Amniotic epithelial cell (primary cell): ENCODE measurements at places on chromosomes 7 and 10.

DNA sequence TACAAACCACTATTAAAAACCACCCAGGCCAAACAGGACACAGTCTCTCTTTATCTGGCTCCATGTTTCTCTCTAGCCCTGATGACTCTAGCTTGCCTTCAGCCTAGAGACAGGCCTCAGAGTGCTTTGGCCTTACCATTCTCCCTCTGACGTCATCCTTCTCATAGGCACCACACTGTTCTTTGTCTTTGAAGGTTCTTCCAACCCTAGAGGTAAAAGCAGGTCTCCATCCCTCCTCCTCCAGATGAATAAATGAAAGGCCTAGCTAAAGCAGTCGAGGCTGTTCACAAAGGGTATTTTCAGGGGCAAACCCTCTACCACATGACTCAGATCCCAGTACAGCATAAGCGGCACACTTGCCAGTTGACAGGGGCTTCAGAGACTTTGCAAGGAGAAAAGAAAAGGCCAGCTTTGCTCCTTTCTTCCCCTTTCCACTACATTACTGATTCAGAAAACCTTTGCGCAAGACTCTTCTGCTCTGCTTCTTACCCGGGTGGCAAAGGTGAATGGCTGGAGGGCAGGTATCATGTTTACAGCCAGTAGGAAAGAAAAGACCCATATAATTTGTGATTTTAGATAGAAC lies 14.8 kb downstream of the NFE2L3 start:
- no peak for DNase-seq

DNA sequence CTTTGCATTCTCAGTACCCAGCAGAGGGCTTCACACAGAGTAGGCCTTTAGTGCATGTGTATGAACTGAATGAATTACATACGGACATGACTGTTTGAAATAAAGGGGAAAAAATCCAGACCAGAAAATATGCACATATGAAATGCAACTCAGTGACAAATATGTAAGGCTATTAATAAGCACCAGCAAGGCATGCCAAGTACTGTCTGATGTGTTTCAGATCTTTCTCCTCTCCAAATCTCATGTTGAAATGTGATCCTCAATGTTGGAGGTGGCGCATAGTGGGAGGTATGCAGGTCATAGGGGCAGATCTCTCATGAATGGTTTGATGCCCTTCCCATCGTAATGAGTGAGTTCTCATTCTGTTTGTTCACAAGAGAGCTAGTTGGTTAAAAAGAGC lies 87.3 kb upstream of the TOMM7 start:
- no peak for DNase-seq

GRCh38 chr7:143217806-143218205 lies 4.0 kb upstream of the TAS2R40 start:
- DNase-seq, result no peak

DNA sequence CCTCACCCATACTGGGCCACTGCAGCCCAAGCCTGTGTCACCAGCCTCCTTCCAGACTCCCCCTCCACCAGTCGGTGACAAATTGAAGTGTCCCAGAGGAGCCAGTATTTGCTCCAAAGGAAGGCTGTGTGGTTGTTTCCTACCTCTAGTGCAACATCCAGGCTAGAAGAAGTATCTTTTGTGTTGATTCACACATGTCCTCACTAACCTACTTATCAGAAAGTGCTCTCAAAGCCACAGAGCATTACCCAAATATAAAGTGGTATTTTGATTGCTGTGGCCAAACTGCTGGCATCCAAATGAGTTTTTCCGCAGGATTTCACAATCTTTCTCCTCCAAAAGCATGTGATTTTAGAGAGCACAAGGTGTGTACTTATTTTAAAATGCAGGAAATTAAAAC lies 134.8 kb downstream of the CUL2 start:
- DNase-seq, result peak; percentile 54

GRCh38 chr10:121942749-121943416 lies 15.1 kb upstream of the ATE1 start:
- DNase-seq, result peak; percentile 76

GRCh38 chr7:151047976-151048815 lies at the start of gene ASIC3:
Gene ASIC3 (plus strand): TSS chr7:151048531. CDS start chr7:151048886, 355 bp downstream.
- DNase-seq, result no peak

DNA sequence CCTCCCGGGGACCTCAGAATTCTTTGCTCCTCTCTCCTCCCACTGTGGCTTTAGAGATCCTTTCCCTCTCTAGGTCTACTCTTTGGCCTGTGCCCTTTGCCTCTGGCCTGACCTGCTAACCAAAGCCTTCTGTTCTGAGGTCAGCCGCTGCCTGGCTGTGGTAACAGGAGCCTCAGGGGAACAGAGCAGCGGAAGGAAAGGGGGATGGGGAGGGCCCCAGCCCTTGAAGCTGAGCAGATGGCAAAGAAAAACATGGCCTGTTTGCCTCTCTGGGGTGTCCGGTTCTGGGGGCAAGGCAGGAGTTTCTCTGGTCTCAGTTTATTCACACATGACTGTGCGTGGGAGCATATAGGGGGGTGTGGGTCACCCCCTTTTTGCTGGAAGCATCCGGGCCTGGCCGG lies 28.2 kb downstream of the COL26A1 start:
- DNase-seq, result no peak

DNA sequence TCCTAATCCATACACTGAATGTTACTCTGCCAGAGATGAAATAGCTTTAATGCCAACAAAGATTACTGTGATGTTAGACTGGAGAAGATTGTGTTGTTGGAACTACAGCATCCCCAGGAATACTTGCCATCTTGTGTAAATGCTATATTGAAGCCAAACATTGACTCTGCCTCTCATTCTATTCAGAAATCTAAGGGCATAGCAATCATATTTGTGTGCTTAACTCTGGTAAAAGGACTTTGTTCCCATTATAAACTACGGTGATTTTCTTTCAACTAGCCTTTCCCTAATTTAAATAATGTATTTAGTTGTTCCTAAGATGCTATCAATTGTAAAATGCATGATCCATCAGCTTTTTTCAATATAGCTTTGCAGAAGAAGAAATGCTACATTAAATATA lies 498.4 kb upstream of the LRRN3 start:
- DNase-seq, result no peak

- no peak for DNase-seq
Observed at GRCh38 chr7:20534543-20534942, 80.9 kb upstream of the ABCB5 start.

GRCh38 chr7:80088705-80089104 lies 45.9 kb upstream of the GNAI1 start:
- peak; percentile 79 for DNase-seq

GRCh38 chr7:45687721-45688120 lies 113.6 kb downstream of the ADCY1 start:
- DNase-seq, result no peak

DNA sequence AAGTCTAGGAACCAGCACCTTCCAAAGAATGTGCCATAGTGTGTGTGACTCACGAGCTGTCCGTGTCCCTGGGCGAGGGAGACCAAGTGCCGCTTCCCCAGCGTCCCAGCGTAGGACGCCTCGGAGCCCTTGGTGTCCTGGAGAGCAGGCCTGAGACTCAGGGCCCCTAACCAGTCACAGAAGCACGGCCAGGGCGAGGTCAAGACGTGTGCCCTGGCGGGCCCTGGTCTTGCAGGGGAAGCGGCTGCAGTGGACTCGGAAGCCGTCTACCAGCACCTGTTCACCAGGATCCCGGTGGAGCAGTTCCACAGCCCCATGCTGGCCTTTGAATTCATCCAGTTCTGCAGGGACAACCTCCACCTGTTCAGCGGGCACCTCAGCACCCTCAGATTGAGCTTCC lies 10.6 kb downstream of the AP5Z1 start:
- DNase-seq, result no peak

DNA sequence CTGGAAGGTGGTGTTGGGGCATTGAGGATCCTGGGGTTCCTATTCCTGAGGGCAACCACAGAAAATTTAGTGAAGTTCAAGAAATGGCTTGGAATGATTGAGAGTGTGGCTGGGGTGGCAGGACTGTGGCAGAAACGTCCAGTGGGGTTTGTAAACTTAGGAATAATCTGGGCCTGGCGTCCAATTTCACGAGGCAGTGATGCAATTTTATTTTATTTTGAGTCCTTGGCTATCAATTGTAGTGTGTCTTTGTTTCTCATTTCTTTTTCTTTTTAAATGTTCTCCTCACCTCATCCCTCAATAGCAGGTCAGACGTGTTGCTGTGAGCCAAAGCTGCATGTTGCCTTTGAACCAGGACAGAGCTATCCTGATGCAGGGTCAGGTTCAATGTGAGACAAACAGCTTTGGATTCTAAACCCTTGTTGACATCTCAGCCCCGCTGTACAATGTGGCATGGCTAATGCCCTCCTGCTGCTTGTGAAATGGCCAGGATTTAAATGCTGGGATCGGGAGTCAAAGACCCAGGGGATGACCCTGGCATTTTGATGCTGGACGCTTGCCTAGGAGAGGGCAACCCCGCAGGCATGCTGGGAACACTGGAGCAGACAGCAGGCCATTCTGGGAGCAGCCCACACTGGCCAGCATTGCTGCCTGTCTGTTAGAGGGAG lies 64.8 kb downstream of the RBM20 start:
- no peak for DNase-seq

- no peak for DNase-seq
Observed at GRCh38 chr10:127532659-127533058, 16.4 kb upstream of the NPS start.

DNA sequence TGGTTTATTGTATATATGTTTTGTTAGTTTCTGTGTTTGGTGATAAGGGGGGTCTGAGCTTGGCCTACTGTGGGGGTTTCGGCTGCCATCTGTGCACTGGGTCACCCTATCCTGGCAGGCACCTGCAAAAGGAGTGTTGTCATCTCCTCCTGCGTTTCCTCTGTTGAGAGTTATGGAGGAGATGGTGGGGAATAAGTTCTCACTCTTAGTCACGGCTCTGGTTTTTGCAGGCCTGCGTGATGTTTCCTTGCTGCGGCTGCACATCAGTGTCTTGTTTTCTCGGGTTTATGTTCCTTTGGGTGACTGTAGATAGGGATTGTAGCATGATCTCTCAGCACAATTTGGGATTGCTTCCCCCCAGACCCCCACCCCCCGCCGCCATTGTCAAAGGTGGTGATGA lies 36.8 kb downstream of the CCM2 start:
- no peak for DNase-seq

- DNase-seq, result no peak
Observed at GRCh38 chr10:3357737-3358136, 185.2 kb upstream of the PITRM1 start.

DNA sequence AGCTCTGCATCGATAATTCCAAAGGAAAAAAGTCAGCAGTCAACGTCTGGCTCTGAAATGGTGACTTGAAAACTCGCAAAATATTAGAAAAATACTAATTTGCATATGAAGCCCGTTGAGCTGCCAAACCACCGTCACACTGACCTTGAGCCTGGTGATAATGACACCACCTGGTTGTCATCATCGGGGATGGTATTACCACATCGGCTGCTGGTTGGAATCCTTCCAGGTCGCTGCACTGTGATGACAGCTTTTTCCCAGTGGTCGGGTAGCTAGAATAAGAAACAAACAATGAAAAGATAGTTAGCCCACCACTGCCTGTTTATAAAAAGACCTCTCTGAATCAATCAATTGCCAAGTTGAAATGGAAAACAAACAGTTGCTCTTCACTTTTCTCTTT lies 41.6 kb downstream of the LAMB1 start:
- DNase-seq, result peak; percentile 43

DNA sequence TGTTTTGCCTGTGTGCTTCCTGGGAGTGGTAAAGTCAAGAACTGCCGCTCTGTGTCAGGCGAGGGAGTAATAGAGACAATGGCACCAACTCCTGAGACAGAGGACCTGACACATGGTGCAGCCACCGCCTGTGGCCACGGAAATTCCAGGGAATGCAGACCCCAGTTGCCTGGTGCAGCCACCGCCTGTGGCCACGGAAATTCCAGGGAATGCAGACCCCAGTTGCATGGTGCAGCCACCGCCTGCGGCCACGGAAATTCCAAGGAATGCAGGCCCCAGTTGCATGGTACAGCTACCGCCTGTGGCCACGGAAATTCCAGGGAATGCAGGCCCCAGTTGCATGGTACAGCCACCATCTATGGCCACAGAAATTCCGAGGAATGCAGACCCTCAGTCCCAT lies 8.7 kb downstream of the DIP2C start:
- DNase-seq, result no peak

- DNase-seq, result peak; percentile 22
Observed at GRCh38 chr7:45700556-45700955, 126.4 kb downstream of the ADCY1 start.

- DNase-seq, result peak; percentile 54
Observed at GRCh38 chr10:48551861-48552591, 52.8 kb downstream of the ARHGAP22 start.

DNA sequence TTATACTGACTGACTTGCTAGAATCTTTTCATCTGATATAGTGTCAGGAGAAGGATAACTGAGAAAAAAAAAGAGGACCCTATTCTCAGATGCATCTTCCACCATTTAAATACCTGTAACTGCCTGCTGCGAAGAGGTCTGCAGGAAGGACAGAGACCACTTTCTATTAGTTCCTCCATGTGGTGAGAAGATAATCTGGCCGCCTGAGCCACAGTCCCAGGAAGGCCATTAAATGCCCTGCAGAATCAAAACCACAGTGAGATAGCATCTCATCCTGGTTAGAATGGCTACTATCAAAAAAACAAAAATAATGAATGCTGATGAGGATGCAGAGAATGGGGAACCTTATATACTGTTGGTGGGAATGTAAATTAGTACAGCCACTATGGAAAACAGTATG lies 19.9 kb upstream of the IFIT1B start:
- DNase-seq, result no peak

DNA sequence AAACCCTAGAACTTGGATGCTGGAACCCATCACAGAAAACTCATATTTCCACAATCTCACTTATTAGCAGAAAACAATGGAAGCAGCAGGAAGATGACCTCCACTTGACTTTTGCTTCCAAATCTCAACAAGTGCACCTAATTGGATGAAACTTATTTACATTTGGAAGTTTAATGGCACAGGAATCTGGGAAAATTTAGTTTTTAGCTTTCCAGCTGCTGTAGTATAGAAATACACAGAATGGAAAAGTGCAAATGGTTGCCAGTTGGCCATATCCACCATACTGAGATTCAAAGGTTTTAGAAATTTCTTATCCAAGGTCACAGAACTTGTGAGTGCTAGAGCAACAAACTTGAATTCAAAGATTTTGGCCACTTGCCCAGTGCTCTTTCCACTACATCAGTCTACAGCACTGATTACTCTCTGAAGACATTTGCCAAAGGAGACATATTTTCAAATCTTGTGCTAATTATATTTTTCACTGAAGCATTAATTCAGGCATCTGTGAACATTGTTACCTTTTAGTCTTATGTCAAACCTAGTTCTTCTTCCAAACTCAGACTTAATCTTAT lies 9.3 kb upstream of the AHR start:
- peak; percentile 69 for DNase-seq

- DNase-seq, result peak; percentile 52
Observed at GRCh38 chr10:102633287-102633686, 11.0 kb upstream of the TRIM8 start.

DNA sequence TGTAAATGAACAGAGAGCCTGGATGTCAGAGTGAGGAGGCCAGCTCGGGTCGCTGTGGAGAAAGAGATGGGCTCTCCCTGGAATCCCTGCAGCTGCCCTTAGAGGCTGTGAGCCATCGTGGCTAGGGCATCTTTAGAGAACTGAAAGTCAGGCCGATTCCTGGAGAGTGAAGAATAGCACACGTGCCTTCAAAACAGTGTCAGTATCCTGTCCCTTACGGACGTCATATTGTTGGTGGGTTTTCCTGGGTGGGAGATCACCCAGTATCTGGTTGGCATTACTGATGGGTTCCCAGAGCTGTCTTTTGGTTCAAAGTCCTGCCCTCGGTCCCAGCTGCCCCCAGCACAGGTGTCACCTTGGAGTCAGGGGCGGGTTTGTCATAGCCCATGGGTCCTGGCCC lies 25.3 kb downstream of the IKZF1 start:
- DNase-seq, result no peak
